Heart right ventricle (tissue), 16 donors: ENCODE measurements at places on chromosomes 3 and 15. TPM values are rescaled to one million over a fixed set of nuclear protein-coding genes. Genes with fewer than 3 reads are reported as not detected.

GRCh38 chr15:29568840-29569532 lies 253.3 kb downstream of the TJP1 start:
- no peak for DNase-seq

DNA sequence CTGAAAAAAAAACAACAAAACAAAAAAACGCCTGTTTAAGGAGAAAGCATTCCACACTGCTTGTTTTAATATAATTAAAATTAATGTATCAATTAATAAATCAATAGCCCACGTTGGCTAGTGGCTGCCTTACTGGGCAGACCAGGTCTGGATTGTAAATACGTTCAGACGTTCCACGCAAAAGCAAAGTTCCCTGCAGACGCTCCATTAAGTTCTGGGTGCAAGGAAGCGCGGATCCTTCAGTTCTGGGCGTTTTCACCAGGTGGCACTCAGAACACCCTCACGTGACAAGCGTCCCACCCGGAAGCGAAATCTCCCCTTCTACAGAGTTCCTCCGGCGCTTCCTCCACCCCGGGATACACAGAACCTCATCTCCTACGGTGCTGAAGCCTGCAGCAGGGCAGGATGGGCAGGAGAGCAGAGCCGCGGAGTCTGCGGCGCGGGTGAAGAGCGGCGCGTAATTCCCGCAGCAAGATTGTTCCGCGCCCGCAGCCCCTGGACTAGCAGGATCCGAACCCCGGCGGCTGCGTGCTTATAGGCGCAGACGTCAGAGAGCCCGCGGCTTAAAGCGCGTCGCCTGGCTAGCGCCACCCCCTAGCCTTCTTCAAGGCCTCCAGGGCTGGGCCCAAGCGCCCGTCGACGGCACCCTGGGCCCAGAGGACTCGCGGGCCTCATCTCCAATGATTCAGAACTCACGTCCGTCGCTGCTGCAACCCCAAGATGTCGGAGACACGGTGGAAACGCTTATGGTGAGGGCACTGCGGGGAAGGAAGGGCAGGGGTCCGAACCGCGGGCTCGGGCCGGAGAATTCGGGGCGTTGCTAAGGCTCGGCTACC lies at the start of gene SLC25A38:
SLC25A38 (plus strand) TSS at position 326 of the 836 bp plus-strand sequence; CDS start at position 681, 355 bp downstream.
- DNase-seq: peak; percentile 78

SEMA3B gene
- 24.0 TPM for total RNA-seq

GRCh38 chr3:157442729-157443128 lies 6.1 kb downstream of the PTX3 start:
- no peak for DNase-seq
